Kasumi-1 (cell line): ENCODE measurements at places on chromosomes 4 and X.
A peak's percentile ranks its signal among the peaks of the same experiment; 100 is the strongest.

DNA sequence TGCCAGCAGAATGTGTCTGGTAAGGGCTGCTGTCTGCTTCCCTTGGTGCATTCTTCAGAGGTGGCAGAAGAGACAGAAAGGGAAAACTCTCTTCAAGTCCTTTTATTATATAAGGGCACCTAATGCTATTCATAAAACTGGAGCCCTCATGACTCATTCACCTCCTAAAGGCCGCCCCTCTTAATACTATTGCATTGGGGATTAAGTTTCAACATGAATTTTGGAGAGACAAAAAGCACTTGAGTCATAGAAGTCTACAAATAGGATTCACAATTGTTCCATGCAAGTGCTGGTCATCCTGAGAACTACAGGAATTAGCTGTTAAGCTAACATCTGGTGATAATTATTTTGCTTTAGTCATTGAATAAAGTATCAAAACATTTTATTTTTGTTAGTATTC is 349.5 kb downstream of the HS3ST1 start:
- DNase-seq: no peak

GRCh38 chrX:13574600-13574999 is 5.2 kb downstream of the EGFL6 start:
- no peak for DNase-seq

DNA sequence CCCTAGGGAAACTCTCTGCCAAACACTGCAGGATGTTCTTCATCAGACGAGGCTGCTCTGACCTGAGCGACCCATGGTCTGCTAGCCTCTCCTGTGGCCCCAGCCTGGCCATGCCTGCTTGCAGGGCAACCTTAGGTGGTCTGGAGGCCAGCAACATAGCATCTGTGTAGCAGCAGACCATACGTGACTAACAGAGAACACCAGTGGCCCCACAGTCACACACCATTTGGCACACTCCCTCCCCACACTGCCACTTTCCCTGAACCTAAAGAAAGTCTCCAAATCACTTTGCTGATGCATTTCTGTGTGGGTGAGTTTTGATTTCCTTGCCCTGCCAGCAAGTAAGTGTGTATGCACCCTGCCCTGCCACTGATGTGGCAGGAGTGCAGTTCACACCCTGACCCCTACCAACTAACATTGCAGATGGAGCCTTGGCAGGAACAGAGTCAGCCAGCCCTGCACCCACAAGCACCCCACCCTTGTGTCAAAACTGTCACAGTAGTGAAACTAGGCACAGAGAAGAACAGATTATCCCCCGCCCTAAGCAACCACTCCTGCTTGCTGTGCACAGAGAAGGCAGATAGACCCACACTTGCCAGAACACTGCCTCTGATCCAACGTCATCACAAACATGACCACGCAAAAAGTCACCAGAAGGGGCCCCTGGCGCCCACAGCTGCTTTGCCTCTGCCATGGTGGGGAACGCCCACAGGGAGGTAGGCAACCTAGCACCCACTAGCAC is 249.1 kb downstream of the SPIN4 start:
- DNase-seq: no peak

- DNase-seq: no peak
Observed at GRCh38 chrX:86047174-86047935, at the start of gene CHM. TSS of gene CHM (minus strand) at chrX:86047558. CDS start at chrX:86047532, 26 bp downstream.

GRCh38 chr4:100340512-100341485 is 150.5 kb upstream of the DDIT4L start:
- peak; percentile 18 for DNase-seq

- DNase-seq: no peak
Observed at GRCh38 chr4:169815606-169816005, 57.9 kb upstream of the HPF1 start.

DNA sequence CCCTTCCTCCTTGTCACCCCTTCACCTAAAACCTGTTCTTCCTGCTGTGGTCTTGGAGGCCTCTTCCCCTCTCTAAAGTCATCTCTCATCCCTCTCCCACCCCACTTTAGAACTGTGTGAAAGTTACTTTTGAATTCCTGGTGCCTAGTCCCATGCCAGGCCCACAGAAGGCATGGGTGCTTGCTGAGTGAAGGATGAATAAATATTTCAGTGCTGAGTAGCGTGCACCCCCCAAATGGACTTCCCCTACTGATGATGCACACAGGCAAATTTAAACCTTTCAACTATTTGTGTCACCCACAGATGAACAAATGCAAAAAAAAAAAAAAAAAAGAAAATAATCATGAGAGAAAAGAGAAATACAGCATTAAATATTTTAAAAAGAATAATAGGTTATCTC is 19.8 kb downstream of the PSMD10 start:
- no peak for DNase-seq

GRCh38 chrX:30488092-30488491 is 89.5 kb downstream of the TASL start:
- peak; percentile 33 for DNase-seq

DNA sequence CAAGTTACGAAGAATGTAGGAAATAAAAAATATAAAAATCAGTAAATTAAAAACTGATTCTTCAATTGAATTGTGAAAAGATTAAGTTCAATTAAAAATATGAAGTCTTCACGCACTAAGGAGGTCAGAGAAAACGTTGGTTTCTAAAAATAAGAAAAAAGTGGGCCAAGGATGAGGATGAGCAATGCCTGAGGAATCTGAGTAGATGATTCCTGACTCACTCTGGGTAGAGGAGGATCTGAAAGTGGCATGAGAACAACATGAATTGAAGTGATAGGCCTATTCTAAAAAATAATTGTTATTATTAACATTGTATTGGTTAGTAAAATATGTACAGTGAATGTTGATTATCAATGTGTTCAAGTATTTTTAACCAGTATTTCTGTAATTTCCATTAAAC is 444.2 kb downstream of the GRIA2 start:
- DNase-seq: no peak

DNA sequence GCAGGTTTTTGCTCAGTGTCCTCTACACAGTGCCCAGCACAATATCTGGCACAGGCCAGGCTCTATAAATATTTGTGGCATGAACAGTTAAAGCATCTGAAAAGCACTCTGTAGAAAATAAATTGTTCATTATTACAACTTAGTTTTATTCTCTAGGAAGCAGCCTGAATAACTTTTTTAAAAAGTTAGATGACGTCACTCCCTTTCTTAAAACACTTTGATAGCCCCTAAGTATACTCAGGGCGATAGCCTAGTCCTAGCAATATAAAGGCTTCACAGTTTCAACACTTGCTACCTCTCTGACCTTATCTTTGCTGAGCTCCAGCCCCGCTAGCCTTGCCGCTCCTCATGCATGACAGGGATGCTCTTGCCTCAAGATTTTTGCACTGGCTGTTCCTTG is 80.6 kb downstream of the GPM6A start:
- DNase-seq: no peak

DNA sequence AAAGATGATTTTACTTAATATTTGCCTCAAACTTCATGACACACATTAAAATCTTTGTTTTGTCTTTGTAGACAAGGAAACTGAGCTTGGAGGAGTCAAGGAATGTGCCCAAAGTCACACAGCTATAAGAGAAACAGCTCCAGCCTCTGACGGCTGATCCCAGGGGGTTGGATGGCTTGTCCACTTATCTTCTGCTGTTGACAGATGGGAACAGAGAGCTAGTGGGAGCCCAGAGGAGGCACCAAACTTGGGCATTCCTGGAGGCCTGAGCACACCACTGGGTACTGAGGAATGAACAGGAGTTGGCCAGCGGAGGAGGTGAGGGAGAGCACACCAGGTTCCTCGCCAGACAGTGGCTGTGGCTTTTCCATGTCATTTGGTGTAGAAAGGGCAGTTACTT is 56.4 kb upstream of the GPR78 start:
- DNase-seq: no peak

DNA sequence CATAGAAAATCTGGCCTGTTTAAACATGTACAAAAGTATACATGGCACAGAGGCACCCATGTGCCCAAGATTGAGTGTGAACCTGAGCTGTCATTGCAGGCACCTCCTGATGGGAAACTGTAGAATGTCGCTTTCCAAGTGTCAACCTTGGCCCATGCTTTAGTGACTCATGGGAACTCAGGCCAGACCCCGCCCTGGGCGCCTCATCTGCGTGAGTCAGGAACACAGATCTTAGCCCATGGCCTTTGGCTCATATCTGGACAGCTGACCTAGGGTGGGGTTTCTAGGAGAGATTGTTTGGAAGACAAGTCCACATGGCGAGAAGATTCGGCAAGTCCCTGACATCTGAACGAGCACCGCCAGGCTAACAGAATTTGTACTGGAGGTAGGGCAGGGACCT is 50.0 kb downstream of the CYTL1 start:
- DNase-seq: no peak

DNA sequence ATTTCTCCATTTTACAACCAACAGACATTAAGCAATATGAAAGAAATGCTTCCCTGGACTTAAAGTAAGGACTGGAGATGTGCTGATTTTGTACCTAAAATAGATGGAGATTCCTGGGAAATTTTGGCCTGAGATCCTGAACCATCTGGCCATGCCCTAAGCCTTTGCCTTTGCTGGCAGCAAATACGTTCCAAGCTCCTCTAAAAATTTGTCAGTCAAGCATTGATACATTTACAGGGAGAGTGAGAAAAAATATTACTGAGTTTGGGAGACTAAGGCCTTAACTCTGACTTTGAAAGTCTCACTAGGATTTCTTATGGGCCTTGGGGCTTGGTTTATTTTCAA is 63.9 kb downstream of the FHDC1 start:
- no peak for DNase-seq

DNA sequence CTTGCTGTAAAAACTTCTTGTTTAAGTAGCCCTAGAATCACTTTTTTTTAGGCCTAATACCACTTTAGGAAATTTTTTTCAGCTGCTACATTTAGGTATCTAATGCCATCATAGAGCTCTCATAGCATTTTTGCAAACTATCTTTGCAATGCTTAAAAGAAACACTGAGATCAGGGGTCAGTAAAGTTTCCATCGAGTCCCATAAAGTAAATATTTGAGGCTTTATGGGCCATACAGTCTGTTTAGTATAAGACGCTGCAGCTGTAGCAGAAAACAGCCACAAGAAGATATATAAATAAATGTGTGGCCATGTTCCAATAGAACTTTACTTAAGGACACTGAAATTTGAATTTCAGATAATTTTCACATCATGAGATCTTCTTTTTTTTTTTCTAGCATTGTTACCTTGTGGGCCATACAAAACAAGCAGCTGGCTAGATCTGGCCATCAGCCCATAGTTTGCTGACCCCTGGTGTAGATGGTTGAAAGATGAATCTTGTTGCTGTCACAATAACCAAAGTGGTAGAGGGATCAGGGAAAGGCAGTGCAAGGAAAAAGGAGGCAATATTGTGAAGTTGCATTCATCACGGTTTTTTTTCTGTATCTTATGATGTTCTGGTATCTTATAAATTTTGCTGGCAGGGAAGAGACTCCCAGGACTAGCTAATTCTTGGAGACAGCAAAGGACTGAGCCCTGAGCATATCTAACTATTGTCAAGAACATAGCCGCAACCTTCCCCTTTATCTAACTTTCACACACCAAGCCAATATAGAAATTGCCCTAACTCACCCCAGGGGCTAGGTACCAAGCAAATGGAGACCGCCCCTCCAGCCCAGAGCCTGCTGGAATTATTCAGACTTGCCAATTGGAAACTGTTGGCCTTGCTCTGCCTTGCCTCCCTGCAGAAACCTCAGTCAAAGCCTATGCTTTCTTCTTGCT is 46.6 kb downstream of the RASGEF1B start:
- DNase-seq: no peak

- DNase-seq: peak; percentile 33
Observed at GRCh38 chr4:48944756-48945241, 38.2 kb upstream of the OCIAD2 start.

- no peak for DNase-seq
Observed at GRCh38 chr4:84512277-84512676, 13.2 kb upstream of the NKX6-1 start.

GRCh38 chr4:167233685-167234315 is 494 bp downstream of the SPOCK3 start:
- peak; percentile 30 for DNase-seq

- no peak for DNase-seq
Observed at GRCh38 chrX:87580862-87581261, 63.3 kb downstream of the KLHL4 start.

DNA sequence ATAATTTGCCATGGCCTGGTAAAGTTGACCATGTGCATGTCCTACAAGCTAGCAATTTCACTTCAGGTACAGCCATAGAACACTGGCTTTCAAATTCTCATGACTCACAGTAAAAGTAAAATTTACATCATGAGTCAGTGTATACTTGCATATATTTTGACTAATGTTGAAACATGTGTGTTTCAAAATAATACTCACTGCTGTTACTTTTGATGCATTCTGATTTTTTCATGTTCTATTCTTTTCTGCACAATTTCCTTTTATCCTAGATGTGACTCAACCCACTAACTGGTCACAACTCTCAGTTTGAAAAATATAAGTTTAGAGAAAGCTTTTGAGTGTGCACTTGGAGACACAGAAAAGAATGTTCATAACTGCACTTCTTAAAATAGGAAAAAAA is 365.7 kb downstream of the FGF13 start:
- no peak for DNase-seq

GRCh38 chr4:37977471-37978247 is 17.5 kb downstream of the PTTG2 start:
- DNase-seq: peak; percentile 62

GRCh38 chr4:59539401-59539800 is 1660.7 kb upstream of the ADGRL3 start:
- no peak for DNase-seq

- DNase-seq: no peak
Observed at GRCh38 chr4:185921583-185922555, 109.9 kb upstream of the SORBS2 start.

DNA sequence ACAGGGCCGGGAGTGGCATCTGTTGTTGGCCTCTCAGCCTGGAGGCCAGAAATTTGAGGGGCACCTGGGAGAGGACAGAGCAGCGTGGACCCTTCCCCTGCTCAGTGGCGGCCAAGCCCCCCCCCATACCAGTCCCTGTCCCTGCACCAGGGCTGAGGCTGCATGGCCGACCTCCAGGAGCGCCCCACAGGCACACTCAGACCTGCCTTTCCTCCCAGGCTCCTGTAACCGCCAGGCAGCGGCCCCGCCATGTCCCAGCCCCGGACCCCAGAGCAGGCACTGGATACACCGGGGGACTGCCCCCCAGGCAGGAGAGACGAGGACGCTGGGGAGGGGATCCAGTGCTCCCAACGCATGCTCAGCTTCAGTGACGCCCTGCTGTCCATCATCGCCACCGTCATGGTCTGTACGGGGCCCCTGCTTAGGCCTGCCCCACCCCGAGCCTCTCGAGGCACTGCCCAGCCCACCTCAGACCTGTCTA is 15.3 kb downstream of the TMEM175 start:
- DNase-seq: no peak

DNA sequence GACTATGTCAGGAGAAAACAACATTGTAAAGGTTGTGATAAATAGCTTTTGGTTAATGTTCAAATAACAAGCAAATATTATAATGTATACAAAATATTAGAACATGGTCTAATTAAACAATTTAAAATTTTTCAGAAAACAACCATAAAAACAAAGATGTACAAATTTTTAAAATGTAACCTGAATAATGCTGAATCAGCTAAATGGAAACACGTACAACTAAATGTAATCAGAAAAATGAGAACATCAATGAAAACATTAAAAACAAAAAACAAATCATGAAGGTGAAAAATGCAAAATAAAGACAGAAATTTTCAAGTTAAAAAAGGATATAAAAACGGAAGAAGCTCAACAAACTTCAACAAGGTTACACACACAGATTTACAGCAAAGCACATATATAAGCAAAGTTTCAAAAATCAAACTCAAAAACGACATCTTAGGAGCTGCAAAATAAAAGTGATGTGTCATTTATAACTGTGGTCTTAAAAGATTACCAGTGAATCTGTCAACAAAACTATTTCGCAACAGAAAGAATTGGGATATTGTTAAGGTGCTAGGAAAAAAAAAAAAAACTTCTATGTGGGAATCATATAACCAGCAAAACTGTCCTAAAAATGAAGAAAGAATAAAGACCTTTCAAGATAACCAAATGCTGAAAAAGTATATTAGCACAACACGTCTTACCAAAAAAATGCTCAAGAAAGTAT is 31.8 kb downstream of the ZNF732 start:
- DNase-seq: no peak
